ENCODE measurements at places on chromosomes 1 and 21.

- DNase-seq, result no peak
Observed at GRCh38 chr1:104593413-104594187, 843.9 kb downstream of the AMY1C start.

GRCh38 chr1:32626176-32626575 is 24.2 kb downstream of the ZBTB8OS start:
- no peak for DNase-seq

- DNase-seq, result no peak
Observed at GRCh38 chr21:46005481-46005881, 23.9 kb downstream of the COL6A1 start.

GRCh38 chr1:110555807-110556470 is 37.0 kb upstream of the KCNA10 start:
- no peak for DNase-seq

DNA sequence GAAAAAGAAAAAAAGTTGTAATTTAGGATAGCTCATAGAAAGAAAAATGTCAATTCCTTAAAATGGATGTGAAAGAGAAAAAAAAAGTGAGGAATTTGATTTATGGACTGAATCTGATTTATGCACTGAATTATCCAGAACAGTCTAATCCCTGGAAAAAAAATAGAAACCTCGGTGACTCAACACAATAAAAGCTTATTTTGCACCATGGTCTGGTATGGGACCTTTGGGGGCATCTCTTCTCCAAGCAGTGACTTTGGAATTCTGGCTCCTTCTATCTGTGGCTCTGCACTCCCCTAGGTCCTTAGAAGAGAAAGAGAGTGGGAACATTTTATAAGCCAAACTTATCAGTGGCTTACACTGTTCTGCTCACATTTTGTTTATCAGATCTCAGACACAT is 471.7 kb upstream of the B3GALT2 start:
- no peak for DNase-seq

DNA sequence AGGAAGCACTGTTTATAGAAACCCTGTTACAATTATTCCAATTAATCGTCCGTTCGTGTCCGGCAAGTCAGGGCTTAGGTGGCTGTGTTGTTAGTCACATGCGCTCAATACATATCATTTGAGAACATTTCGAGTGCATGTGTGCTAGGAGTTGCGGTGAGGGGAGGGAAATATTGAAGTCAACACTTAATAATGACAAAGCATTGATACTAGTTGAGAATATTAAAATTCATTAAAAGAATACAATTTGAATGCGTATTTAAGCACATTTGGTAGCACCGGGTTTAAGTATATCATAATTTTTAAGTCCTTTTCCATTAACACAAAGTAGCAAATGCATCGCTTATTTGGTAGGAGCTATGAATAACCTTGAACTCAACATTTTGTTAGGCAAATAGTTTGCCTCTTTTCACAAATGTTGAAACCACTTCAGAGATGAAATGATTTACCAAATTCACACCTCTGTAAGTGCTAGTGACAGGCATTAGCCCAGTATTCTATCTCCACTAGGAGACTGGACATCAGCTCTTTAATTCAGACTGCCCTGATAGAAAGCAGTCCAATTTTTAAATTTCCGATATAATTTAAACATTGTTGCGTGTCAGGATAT is 1.1 kb upstream of the SERBP1 start:
- DNase-seq, result no peak

- no peak for DNase-seq
Observed at GRCh38 chr1:50878434-50878833, 81.6 kb downstream of the FAF1 start.

- no peak for DNase-seq
Observed at GRCh38 chr1:233561708-233562426, 52.0 kb upstream of the KCNK1 start.
